ENCODE measurements at places on chromosomes 2 and 18.

- DNase-seq, result no peak
Measured at GRCh38 chr2:193966590-193966989, 1690.4 kb upstream of the SLC39A10 start.

- no peak for DNase-seq
Measured at GRCh38 chr2:98377544-98377943, 31.3 kb downstream of the CNGA3 start.

DNA sequence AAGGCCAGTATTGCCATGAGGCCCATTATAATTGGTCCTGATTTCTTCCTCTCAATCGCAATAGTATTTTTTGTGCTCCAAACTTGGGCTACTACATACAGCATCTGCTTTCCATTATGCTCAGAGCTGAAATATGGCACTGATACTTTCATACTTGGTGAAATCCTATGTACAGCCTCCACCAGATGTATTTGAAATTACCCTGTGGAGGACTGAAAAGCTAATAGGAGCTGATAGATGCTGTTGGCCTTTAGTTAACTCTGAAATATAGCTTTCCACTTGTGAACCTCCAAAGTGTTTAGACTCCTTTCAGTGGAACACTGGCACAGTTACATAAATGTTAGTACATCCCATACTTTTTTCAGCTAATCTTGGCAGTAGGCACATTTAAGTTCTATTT lies 205.7 kb downstream of the NEDD4L start:
- no peak for DNase-seq

GRCh38 chr2:191929288-191929687 lies 82.4 kb upstream of the CAVIN2 start:
- no peak for DNase-seq

- no peak for DNase-seq
Measured at GRCh38 chr2:119574864-119575263, 30.6 kb downstream of the CFAP221 start.

- DNase-seq, result peak; percentile 33
Measured at GRCh38 chr2:159202568-159203071, 83.9 kb downstream of the WDSUB1 start.

All from posterior cingulate gyrus (tissue), 11 donors.